ENCODE measurements at places on chromosomes 1 and 21. TPM values are rescaled to one million over a fixed set of nuclear protein-coding genes. Genes with fewer than 3 reads are reported as not detected.

LDLRAD1 gene
- not detected for polyA plus RNA-seq

CAMK1G gene
- polyA plus RNA-seq, result 5.2 TPM

ADAMTS1 gene
- polyA plus RNA-seq, result 107 TPM

LHX4 gene
- 4.6 TPM for polyA plus RNA-seq

PLA2G5 gene
- polyA plus RNA-seq, result not detected

PAQR6 gene
- 6.0 TPM for polyA plus RNA-seq

KCNT2 gene
- polyA plus RNA-seq, result 12.5 TPM

SLC45A3 gene
- 8.8 TPM for polyA plus RNA-seq

TIE1 gene
- polyA plus RNA-seq, result 47.3 TPM

ETV3L gene
- polyA plus RNA-seq, result not detected

OR14C36 gene
- not detected for polyA plus RNA-seq

MIS18A gene
- polyA plus RNA-seq, result 26.9 TPM

ADGRB2 gene
- polyA plus RNA-seq, result 12.1 TPM

SYPL2 gene
- 13.4 TPM for polyA plus RNA-seq

All from left kidney (tissue), 8 donors.